T-helper 17 cell (primary cell): ENCODE measurements at places on chromosomes 7 and 10. TPM values are rescaled to one million over a fixed set of nuclear protein-coding genes. Genes with fewer than 3 reads are reported as not detected.

The CC2D2B gene
- total RNA-seq: 0.17 TPM

GRCh38 chr10:72850861-72851260, 42.7 kb upstream of the OIT3 start:
- H3K36me3 ChIP-seq: peaks cover 2% of the 10 kb centered on the region
- no peak overlapping the region for H3K27ac ChIP-seq
- no peak for DNase-seq
- H3K27me3 ChIP-seq: no peaks in the 10 kb centered on the region
- H3K4me1 ChIP-seq: no peaks in the 10 kb centered on the region
- H3K4me3 ChIP-seq: no peak overlapping the region

The SLC13A4 gene
- not detected for total RNA-seq

GRCh38 chr7:36366718-36367560, 22.7 kb upstream of the ANLN start:
- no peaks in the 10 kb centered on the region for H3K27me3 ChIP-seq
- peak overlapping the region; percentile 34 for H3K27ac ChIP-seq
- H3K36me3 ChIP-seq: peaks cover 2% of the 10 kb centered on the region

- H3K36me3 ChIP-seq: no peaks in the 10 kb centered on the region
- H3K4me1 ChIP-seq: no peaks in the 10 kb centered on the region
- no peak overlapping the region for H3K27ac ChIP-seq
- H3K27me3 ChIP-seq: no peaks in the 10 kb centered on the region
These were observed 276.7 kb upstream of the MEOX2 start for GRCh38 chr7:15963206-15963605.

- H3K36me3 ChIP-seq: no peaks in the 10 kb centered on the region
- no peak for DNase-seq
- H3K27me3 ChIP-seq: peaks cover 15% of the 10 kb centered on the region
These were observed 18.0 kb upstream of the FGFR2 start for GRCh38 chr10:121616291-121616690.

The OR2A1 gene
- total RNA-seq: not detected

- H3K36me3 ChIP-seq: peaks cover 2% of the 10 kb centered on the region
- peaks cover 56% of the 10 kb centered on the region for H3K27me3 ChIP-seq
- peak overlapping the region; percentile 77 for H3K4me3 ChIP-seq
- peaks cover 11% of the 10 kb centered on the region for H3K4me1 ChIP-seq
These were observed 11.5 kb upstream of the SP8 start for GRCh38 chr7:20798081-20798693.

- H3K27me3 ChIP-seq: peaks cover 43% of the 10 kb centered on the region
- H3K4me3 ChIP-seq: no peak overlapping the region
- no peak overlapping the region for H3K27ac ChIP-seq
- H3K36me3 ChIP-seq: no peaks in the 10 kb centered on the region
These were observed 51.7 kb downstream of the DIP2C start for GRCh38 chr10:637771-638195.

DNA sequence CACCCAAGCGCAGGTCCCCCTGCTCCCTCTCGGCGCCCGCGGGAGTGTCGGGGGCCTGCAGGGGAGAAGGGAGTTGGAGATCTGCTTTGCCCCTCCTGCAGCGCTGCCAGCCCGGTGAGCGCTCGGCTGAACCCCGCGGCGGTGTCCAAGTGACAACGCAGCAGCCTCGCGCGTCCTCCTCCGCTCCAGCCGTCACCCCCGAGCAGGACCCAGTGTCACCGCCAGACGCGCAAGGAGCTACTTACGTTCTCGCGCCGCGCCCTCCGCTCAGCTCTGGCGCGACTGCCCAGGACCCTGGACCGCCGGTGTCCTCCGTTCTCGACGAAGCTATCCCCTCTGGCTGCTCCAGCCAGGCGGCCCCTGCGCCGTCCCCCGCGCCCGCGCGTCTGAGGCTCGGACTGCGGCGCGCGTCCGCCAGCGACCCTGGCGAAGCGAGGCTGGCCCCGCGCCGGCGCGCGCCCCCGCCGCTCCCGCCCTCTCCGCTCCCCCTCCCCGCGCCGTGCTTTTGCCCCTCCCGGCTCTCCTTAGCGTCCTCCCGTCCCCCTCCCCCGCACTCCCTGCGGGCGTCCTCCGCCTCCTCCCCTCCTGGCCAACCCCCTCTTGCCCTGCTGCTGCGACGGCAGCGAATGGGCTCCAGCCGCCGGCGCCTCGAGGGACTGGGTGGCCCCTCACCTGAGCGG, at the start of gene NRCAM:
NRCAM (minus strand) TSS at position 439 of the 680 bp plus-strand sequence. CDS start 216,372 bp downstream, outside the sequence.
- H3K36me3 ChIP-seq: peaks cover 10% of the 10 kb centered on the region
- H3K4me1 ChIP-seq: peaks cover 8% of the 10 kb centered on the region
- H3K4me3 ChIP-seq: peak within 1 kb of the TSS; percentile 68
- peaks cover 67% of the 10 kb centered on the region for H3K27me3 ChIP-seq
- no peak for DNase-seq
- no peak within 1 kb of the TSS for H3K27ac ChIP-seq

DNA sequence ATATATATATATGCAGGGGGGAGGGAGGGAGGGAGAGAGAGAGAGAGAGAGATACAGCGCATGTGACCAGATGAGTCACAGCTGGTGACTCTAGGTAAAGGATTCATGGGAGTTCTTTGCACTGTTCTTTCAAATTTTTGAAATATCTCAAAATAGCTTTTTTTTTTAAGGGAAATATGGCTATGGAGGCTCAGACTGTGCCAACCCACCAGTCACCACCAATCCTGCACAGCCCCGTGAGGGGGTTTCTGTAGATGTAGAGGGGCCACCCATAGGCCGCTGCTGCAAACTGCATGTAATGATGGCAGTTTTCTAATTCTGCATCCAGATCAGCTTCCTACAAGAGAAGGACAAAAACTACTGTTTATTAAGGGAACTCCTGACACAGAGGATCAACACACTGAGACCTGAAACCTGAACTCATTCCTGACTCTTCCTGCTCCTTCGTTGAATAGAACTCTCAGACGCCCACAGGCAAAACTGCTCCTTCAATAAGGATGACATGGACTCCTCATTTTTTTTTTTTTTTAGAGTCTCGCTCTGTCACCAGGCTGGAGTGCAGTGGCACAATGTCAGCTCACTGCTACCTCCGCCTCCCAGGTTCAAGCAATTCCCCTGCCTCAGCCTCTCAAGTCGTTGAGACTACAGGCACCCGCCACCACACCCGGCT, 17.3 kb downstream of the DAGLB start:
- H3K27ac ChIP-seq: no peak overlapping the region
- no peak overlapping the region for H3K4me3 ChIP-seq
- H3K27me3 ChIP-seq: no peaks in the 10 kb centered on the region
- no peak for DNase-seq
- peaks cover 4% of the 10 kb centered on the region for H3K4me1 ChIP-seq

- no peaks in the 10 kb centered on the region for H3K27me3 ChIP-seq
- peak overlapping the region; percentile 36 for H3K4me3 ChIP-seq
- H3K4me1 ChIP-seq: peaks cover 42% of the 10 kb centered on the region
- no peak for DNase-seq
These were observed 129.4 kb downstream of the NRBF2 start for GRCh38 chr10:63262430-63263073.

The UCN3 gene
- total RNA-seq: not detected

DNA sequence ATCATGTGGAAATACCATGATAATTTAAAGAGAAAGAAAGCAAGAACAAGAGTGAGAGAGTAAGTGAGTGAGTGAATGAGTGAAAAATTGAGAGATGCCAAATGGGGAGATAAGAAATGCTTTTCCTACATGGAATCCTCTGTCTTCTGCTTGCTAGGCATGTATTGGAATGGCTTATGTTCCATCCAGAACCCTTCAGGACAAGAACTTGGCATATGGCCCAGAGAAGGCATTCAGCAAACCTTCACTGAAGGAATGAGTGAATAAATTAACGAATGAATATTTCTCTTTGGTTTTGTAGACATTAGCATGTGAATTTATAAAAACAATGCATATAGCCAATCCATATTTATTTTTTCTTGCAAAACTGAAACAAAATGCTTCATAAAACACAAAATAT, 162.2 kb downstream of the LRRTM3 start:
- DNase-seq: no peak
- peaks cover 2% of the 10 kb centered on the region for H3K4me1 ChIP-seq
- no peaks in the 10 kb centered on the region for H3K36me3 ChIP-seq
- peaks cover 7% of the 10 kb centered on the region for H3K27me3 ChIP-seq

- H3K27me3 ChIP-seq: no peaks in the 10 kb centered on the region
- no peak for DNase-seq
- H3K4me3 ChIP-seq: no peak overlapping the region
- peaks cover 2% of the 10 kb centered on the region for H3K36me3 ChIP-seq
These were observed 144.0 kb upstream of the ASAH2 start for GRCh38 chr10:50395271-50395670.

- H3K27ac ChIP-seq: peak overlapping the region; percentile 79
- H3K4me3 ChIP-seq: peak overlapping the region; percentile 59
- no peaks in the 10 kb centered on the region for H3K27me3 ChIP-seq
- peaks cover 50% of the 10 kb centered on the region for H3K4me1 ChIP-seq
- DNase-seq: no peak
These were observed 38.2 kb downstream of the GBF1 start for GRCh38 chr10:102283488-102283887.

DNA sequence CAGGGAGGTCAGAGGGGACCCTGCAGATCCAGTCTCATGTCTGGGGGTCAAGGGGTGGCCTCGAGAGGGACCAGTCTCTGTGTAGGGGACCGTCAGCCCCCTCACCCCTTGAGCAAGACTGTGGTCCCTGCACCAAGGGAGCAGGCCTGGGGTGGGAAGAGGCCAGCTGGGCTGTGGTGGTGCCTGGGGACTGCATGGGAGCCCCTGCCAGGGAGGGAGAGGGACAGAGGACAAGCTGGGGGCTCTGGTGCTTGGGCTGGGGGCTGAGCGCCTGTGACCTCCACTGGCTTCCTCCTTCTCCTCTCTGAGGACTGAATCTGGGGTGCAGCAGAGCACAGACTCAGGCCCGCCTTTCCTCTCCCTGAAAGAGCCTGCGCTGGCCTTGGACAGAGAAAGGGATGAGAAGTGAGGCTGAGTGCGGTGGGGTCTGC, 771 bp upstream of the PILRB start:
- DNase-seq: no peak
- no peak overlapping the region for H3K27ac ChIP-seq
- peaks cover 9% of the 10 kb centered on the region for H3K36me3 ChIP-seq
- peaks cover 3% of the 10 kb centered on the region for H3K4me1 ChIP-seq
- H3K27me3 ChIP-seq: no peaks in the 10 kb centered on the region

DNA sequence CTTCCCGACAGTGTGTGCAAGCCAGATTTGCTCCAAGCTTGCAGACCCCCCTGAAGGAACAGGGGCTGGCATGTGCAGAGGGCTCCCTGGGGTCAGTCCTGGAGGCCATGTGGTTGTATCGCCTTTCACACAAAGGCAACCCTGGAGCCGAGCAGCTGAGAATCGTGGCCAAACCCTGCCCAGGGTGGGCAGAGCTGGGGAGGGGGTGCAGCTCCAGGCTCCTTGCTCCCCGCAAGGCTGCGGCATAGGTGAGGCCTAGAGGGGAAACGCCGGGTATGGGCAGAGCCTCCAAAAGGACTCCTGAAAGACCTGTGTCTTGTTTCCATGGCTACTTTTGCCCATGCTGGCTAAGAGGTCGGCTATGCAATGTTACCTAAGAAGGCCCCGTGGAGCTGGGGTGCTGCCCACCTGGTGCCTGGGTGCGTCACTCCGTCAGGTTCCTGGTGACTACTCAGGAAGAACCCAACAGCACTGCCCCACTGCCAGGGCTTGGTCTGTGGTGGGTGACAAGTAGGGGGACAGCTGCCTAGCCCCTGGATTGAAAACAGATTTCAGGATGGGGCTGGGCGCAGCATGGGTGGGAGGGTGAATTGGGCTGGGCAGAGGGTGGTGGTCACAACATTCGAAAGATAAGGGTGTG, 171.0 kb upstream of the SHH start:
- no peak overlapping the region for H3K27ac ChIP-seq
- H3K4me3 ChIP-seq: no peak overlapping the region

DNA sequence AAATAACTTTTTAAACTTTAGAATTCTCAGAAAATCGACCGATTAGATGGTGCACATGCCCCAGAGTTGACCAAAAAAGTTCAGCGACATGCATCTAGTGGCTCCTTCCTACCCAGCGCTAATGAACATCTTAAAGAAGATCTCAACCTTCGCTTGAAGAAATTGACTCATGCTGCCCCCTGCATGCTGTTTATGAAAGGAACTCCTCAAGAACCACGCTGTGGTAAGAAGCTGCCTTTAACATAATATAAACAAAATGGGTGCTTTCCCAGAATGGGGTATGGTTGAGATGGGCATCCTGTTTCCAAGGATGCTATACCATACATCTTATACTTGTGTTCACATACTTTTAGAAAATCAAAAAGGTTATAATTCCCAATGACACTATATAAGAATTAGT, 24.6 kb downstream of the GLRX3 start:
- no peak overlapping the region for H3K4me3 ChIP-seq
- DNase-seq: no peak
- no peaks in the 10 kb centered on the region for H3K27me3 ChIP-seq
- peaks cover 14% of the 10 kb centered on the region for H3K4me1 ChIP-seq
- H3K27ac ChIP-seq: peak overlapping the region; percentile 4
